ENCODE measurements at places on chromosomes 1 and 21. TPM values are rescaled to one million over a fixed set of nuclear protein-coding genes. Genes with fewer than 3 reads are reported as not detected.

Gene DIO1
- not detected for total RNA-seq

Gene KCNA3
- 3.4 TPM for total RNA-seq

Gene SRP9
- 202 TPM for total RNA-seq

DNA sequence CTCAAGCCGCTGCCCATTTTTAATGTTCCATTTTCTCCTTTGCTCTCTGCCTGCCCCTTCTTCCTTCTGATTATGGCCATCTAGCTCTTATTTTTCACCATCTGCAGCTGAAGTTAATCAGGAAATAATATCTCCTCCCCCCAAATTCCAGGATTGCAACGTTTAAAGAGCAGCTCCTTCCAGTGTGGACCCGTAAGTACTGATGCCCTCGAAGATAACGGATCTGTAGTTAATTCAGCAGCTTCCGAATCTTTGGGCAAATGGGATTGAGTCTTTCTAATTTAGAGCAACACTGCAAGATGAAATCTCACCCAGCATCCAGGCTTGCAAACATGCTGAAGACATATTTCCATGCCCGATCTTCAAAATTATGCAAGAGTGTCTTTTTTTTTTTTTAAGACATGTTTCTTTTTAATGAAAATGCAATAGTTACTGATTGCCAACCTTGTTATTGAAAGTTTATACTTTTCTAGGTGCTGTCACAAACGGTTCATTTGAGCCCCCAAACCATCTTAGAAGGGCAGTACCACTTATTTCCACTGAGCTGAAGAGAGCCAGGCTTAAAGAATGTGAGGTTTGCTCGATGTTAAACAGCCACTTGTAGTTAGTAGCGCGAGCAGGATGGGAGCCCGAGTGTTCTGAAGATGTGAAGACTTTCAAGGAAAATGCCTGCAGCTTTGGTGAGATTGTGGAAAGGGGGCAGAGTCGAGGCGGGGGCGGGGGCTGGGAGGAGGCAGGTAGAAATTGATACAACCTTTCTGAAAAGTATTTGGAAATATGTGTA is 10.9 kb upstream of the RCAN3 start:
- DNase-seq: no peak

GRCh38 chr1:96596226-96596922 is 125.2 kb upstream of the PTBP2 start:
- peak; percentile 15 for DNase-seq

GRCh38 chr1:232598837-232599177 is 31.1 kb downstream of the SIPA1L2 start:
- no peak for DNase-seq

- peak; percentile 15 for DNase-seq
Observed at GRCh38 chr1:7121622-7121988, 336.4 kb downstream of the CAMTA1 start.

- DNase-seq: no peak
Observed at GRCh38 chr1:184562806-184563205, 176.0 kb downstream of the C1orf21 start.

DNA sequence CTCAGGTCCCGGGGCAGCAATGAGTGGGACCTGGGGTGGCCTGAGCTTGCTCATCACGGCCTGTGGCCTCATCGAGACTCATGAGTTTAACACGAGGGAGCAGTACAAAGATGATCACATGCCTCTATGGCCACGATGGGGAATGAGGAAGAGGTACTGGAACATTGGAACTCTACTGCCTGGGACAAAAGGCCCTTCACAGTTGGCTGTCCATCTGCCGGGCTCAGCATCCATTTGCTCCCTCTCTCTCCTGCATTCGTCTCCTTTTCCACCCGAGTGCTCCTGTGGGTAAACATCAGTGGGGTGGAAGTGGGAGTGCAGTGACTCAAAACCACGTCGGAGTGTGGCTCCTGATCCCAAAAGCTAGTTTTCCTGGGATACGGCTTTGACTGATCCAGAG is 124.9 kb downstream of the KAZN start:
- DNase-seq: no peak

GRCh38 chr1:225881081-225881958 is 860 bp downstream of the TMEM63A start:
- peak; percentile 80 for DNase-seq

DNA sequence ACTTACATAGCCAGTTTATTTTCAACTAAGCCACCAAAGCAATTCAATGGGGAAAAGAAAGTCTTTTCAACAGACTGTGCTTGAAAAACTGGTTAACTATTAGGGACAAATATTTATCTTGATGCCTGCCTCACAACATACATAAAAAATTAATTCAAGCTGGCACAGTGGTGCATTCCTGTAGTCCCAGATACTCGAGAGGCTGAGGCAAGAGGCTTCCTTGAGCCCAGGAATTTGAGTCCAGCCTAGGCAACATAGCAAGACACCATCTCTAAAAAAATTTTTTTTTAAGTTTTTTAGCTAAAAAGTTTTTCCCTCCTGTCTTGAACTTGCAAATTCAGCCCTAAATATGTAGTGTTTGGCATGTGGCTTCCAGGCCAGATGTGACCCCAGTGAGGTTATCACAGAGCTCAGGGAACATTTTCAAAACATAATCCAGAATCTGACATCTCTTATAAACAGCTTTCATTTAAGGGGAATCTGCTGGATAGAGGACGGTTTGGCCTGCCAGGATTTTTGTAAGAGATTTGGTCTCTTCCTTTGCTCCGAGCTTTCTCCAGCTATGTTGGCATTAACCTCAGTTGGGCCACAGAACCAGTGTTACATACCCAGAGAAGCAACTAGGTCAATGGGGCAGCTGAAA is 46.4 kb downstream of the COL6A1 start:
- no peak for DNase-seq

DNA sequence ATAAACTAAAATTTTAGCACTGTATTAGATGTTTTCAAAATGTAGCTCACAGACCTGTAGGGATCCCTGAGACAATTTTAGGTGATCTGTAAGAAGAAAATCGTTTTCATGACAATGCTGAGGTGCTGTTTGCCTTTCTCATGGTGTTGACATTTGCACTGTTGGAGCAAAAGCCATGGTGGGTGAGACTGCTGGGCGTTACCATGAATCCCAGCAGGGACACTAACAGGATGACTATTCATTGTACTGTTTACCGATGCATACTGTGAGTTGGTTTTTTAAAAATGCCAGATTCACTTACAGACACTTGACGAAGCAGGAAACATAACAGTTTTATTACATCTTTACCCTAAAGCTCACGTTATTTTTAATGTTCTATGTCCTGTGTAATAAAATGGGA is 468.5 kb downstream of the PCP4 start:
- no peak for DNase-seq

GRCh38 chr1:217105437-217105836 is 382.2 kb upstream of the ESRRG start:
- no peak for DNase-seq

DNA sequence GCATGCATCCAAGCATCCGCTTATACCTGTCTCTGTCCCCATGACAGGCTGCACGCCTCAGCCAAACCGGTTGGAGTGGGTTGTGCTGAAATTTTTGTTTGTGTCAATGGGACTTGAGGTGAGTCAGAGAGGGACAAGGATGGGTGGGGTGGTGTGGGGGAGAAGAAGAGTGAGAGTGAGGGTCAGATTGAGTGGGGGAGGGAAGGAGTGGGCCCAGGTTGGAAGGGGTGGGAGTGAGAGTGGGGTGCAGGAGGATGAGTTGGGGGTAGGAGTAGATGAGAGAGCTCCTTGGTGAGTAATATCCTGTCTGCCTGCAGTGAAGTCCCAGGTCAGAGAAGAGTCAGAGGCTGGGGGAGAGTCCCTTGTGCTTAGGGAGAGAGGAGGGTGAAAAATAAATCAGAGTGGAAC is 3.3 kb upstream of the NECTIN4 start:
- DNase-seq: no peak

- DNase-seq: no peak
Observed at GRCh38 chr1:170776777-170777176, 112.8 kb downstream of the PRRX1 start.

Measured in left colon (tissue), 2 donors.